CD4-positive, alpha-beta T cell treated with Interleukin-12 subunit alpha and Interleukin-12 subunit beta, for 1 hour (primary cell): ENCODE measurements at places on chromosomes 3 and 15.

DNA sequence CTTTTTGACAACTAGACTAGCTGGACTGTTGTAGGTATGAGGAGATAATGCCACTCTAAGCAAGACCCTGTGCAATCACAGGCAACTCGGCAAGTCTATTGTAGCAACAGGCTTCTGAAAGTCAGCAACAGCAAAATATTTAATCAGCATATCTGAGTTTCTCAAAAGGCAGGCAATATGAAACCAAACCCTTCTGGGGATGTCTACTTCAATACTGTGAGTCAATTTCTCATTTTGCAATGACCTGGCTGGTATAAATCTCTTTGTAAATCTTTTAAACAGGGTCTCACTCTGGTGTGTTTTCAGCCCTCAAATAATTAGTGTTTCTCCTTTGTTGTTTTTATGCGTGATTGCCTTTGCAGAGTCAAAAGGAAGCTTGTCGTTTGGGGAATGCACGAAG is 1044.5 kb downstream of the NTRK3 start:
- no peak for DNase-seq

DNA sequence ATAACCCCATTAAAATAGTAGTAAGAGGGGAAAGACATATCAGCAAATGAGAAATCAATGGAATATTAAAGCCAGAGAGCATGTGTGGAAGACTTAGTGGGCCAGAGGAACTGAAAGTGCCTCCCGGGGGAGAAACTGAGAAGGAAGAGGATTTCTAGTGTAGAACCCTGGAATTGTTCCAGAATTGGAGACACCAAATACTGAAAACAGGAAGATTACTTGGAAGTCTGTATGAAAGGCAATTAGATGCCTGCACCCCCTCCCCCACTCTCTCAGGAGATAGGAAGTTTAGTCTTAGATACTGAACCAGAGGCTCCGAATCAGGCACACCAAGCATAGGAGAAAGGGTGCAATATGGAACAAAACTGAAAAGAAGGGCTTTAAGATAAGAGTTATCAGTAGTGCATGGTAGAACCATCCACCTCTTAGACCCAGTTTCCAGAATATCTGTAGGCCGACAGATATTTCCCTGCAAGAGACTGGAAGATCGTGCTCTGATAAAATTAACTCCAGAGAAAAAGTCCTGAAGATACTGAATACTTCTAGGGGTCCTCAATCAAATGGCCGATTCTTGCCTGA is 32.4 kb downstream of the KLHL18 start:
- no peak for DNase-seq

DNA sequence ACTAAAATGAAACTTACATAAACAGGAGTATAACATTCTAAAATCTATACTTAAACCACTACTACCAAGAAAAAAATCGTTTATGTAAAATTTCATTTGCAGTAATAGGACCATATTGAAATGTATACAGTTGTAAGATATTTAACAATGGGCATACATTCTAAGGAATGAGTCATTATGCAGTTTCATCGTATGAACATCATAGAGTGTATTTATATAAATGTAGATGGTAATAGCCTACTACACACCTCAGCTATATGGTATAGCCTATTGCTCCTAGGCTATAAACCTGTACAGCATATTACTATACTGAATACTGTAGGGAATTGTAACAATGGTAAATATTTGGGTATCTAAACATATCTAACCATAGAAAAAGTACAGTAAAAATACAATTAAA is 79.5 kb downstream of the DPH6 start:
- DNase-seq: no peak

DNA sequence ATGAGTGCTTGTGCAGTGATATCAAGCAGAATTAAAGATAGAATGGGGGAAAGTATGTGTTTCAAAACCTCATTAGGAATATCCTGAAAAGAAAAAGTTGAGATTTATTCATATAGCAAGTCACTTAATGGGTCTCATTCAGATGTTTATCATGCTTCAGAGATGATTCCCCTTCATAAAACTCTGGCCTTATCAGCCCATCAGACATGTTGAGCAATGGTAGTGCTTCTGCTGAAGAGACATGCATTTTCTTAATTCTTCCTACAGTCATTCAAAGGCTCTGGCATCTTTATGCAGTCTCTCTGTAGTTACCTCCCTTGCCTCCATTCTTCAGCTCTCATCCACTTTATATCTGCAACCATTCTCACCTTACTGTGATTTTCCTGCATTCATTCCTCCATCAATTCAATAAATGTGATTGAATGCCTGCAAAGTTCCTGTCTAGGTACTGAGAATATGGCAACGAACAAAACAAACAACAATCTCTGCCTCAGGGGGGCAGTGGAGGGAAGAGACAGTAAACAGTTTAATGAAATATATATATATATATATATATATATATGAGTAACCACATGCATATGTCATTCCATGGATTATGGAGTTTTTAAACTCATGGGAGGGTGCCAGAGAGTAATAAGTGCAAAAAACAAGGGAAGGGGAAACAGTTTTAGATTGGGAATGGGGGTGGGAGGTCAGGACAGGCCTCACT is 138.5 kb downstream of the NECTIN3 start:
- no peak for DNase-seq

GRCh38 chr3:52385157-52385556 is 59.7 kb downstream of the SEMA3G start:
- no peak for DNase-seq
